ENCODE measurements at places on chromosomes 2 and 18.
A peak's percentile ranks its signal among the peaks of the same experiment; 100 is the strongest.

- DNase-seq, result no peak
These were observed 152.0 kb downstream of the FAM210A start for GRCh38 chr18:13574355-13574754.

DNA sequence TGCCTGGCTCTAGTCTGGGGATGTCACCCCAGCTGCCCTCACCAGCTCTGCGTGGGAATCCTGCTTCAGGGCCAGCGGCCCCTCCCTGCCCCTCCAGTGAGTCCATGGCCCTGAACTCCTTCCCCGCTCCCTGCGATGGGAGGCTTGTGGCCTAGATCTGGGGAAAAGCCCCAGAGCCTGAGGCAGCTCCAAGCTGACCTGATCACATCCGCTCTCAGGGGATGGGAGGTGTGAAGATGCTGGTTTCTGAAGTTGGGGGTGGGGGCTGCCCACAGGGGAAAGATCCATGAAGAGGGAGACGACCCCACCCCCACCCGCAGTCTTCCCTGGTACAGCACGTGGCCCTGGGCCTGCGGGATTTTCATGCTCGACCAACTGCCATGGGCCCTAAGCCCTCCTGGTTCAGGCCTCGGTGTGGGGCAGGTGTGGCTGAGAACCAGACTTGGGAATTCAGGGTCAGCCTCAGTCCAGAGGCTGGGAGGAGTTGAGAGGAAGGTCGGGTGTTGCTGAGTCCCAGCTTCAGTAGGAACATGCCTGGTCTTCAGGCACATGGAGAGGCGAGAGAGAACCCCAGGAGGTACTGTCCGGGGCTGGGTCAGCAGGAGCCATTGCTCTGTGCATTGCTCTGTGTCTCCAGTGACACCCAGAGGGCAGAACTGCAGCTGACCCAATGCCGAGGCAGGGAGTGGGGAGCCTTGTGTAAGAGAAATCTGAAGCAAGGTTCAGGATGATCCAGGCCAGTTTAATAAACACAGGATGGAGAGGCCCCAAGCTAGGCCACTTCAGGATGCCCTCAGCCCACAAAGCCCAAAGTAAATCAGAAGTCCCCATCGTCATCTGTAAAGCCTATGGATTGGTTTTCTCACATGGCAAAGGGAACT is 115.1 kb downstream of the CAPN13 start:
- DNase-seq, result no peak

GRCh38 chr18:56086176-56086575 is 498.2 kb upstream of the TCF4 start:
- no peak for DNase-seq

DNA sequence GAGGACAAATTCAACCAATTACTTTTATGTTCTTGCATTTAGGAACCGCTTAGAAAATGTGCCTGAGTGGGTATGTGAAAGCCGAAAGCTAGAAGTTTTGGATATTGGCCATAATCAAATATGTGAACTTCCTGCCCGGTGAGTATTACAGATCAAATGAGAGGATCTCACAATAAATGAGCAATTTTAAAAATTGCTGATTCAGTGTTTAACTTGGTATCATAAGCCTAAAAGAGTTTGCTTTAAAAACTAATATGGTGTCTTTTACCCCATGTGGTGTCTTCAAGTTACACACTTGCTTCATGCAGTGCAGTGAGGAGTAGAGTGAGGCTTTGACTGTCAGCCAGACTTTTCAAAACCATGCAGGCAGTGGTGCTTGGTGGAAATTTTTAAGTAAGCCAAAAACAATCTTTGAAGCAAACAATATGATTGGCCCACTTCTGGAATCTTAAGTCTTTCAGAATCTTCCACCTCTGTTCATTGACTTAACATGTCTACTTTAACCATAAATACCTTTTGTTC is 199.6 kb downstream of the PHLPP1 start:
- DNase-seq, result no peak

- DNase-seq, result no peak
These were observed 208.7 kb downstream of the CLIP4 start for GRCh38 chr2:29323961-29324360.

DNA sequence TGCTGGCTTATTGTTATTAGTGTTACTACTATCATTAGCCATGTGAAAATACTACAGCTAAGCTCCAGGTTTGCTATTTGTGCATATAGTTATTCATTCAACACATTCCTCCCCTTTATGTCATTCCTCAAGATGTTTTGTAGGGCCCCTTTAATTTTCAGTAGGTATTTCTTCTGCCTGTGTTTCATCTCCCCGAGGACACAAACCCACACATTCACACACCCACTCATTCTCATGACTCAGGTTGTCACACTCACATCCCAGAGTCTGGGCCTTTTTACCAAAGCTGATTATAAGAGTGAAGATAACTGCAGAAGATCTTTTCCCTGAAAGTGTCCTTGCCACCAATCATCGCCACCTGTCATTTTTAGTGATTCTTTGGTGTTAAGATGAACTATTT is 68.6 kb upstream of the SPOPL start:
- peak; percentile 80 for DNase-seq

- no peak for DNase-seq
These were observed 68.8 kb downstream of the WDSUB1 start for GRCh38 chr2:159217676-159218075.

DNA sequence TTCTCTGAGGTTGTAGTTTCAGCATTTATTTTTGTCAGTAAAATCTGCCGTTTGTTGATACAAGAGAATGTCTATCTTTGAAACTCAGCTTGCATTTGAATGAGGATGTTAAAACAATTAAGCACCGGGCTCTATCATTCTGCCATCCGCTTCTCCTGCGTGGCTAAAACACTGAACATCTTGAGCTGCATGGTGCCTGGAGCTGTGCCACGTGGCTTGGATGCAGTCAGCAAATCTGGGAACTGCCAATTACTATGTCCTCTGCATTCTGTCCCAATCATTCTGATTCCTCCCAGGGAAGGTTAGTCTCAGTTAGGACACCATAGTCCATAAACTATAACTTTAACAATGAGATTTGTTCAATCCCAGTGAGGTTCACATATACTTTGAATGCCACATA is 598.4 kb downstream of the FBXO15 start:
- DNase-seq, result no peak

DNA sequence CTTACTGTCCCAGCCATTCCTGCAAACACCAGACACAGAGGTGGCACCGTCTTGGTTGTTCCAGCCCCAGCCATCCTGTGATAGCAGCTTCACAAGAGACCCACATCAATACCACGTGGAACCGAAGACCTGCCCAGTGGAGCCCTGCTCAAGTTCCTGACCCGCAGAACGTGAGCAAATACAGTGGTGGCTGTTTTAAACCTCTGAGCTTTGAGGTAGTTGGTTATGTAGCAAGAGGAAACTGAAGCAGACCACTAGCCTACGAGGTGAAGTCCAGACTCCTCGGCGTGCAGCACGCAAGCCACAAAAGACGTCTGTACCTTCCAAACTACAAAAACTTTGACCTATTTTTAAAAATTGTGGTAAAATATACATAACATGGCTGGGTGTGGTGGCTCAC is 96.1 kb upstream of the ODC1 start:
- DNase-seq, result no peak

DNA sequence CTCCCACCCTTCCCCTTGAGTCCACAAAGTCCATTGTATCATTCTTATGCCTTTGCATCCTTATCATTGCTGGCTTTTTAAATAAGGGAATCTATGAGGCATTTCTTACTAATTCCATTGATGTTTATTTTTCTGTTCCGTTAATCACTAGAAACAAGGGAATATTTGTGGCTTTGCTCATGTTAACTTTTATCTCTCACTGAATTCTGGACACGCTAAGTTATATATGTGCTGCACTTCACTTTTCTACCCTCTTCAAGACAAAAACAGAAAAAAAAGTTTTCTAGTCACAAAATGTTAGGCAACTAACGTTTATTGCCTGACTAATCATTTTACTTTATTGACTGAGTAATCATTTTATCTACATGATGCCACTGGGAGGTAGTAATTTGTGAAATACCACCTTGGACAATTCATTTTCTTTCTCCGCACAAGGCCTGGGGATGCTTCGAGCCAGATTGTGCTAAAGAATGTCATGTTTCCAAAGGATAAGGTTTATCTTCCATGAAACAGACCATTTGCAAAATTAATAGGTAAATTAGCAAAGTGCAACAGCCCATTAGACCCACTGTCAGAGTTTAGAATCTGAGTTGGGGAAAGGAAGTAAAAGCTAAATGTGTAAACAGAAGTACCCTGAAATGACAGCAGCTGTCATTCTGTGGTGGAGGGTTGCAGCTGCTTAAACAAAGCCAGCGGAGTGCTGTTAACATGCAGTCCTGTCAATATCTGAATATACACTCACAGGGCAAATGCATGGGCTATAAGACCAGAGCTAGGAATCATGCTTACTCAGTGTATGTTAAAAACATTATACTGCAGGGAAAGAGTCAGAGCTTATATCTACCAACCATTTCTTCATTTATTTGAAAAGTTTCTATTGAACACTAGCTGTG is 658.7 kb downstream of the CNTNAP5 start:
- DNase-seq, result no peak

DNA sequence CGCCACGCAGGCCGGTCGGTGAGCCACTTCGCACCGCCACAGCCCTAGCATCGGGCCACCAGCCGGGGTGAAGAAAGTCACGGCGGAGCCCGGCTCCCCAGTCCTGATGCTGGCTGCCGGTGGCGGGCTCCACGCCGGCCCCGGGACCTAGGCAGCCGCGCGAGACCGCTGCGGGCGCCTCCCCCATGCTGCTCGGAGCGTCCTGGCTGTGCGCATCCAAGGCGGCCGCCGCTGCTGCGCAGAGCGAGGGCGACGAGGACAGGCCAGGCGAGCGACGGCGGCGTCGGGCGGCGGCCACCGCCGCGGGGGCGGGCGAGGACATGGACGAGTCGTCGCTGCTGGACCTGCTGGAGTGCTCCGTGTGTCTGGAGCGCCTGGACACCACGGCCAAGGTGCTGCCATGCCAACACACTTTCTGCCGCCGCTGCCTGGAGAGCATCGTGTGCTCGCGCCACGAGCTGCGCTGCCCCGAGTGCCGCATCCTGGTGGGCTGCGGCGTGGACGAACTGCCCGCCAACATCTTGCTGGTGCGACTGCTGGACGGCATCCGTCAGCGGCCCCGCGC is 433 bp downstream of the SH3RF3 start:
- no peak for DNase-seq

- peak; percentile 45 for DNase-seq
These were observed 16.5 kb upstream of the PSD4 start for GRCh38 chr2:113157118-113157896.

DNA sequence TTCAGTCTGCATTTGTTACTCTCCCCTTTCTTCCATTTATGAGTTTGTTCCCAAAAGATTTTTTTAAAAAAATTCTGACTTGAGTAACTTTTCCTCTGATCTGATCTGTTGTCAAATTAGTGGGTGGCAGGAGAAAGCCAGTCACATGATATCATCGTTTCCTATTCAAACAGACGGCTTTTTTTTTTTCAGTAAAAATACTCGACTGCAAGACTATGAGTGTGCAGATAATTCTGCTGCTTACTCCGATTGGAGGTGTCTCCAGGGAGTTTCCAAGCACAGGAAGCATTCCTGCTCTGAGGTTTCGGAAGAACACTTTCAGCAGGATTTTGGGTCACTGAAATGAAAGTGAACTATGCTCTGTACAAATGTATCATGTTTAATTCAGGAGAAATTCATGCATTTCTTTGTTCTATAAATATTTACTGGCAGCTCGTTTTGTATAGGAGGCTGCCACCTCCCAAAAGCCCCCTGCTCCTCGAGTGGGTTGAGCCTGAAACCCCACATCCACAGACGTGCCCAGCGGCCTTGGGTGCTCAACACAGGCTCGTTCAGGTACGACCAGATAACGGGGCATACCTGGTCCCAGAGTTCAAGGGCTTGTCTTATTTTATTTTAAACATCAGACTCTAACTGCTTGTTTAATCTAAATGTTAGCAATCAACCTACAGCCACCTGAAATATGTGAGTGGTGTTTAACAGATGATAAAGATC is 126.9 kb upstream of the ZNF516 start:
- peak; percentile 82 for DNase-seq

GRCh38 chr2:64283641-64284361 is 139.6 kb upstream of the PELI1 start:
- DNase-seq, result no peak

All from bronchial epithelial cell (primary cell).